ENCODE measurements at places on chromosomes 16 and 17.

DNA sequence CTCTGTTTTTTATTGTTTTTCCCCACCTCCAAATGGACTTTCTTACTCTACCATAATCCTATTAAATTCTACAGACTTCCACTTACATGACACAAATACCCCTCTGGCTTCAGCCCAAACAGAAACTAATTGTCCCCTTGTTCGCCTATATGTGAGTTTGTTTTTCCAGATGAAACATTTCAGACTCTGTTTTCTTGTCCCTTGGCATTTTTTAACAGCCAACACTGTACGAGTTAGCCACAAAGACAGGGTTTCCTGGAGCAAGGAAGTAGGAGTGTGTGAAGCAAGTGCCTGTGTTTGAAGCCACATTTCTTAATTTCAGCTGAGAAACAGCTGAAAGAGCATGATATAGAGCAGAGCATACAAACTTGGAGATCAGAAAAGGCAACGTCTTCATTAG is 382.2 kb upstream of the CDH5 start:
- DNase-seq: no peak

- no peak for DNase-seq
Measured at GRCh38 chr17:35726127-35726952, 5.1 kb upstream of the RASL10B start.

GRCh38 chr16:8565498-8565897 is 24.8 kb downstream of the TMEM114 start:
- DNase-seq: no peak

- no peak for DNase-seq
Measured at GRCh38 chr17:36858119-36859002, 78.9 kb upstream of the LHX1 start.

DNA sequence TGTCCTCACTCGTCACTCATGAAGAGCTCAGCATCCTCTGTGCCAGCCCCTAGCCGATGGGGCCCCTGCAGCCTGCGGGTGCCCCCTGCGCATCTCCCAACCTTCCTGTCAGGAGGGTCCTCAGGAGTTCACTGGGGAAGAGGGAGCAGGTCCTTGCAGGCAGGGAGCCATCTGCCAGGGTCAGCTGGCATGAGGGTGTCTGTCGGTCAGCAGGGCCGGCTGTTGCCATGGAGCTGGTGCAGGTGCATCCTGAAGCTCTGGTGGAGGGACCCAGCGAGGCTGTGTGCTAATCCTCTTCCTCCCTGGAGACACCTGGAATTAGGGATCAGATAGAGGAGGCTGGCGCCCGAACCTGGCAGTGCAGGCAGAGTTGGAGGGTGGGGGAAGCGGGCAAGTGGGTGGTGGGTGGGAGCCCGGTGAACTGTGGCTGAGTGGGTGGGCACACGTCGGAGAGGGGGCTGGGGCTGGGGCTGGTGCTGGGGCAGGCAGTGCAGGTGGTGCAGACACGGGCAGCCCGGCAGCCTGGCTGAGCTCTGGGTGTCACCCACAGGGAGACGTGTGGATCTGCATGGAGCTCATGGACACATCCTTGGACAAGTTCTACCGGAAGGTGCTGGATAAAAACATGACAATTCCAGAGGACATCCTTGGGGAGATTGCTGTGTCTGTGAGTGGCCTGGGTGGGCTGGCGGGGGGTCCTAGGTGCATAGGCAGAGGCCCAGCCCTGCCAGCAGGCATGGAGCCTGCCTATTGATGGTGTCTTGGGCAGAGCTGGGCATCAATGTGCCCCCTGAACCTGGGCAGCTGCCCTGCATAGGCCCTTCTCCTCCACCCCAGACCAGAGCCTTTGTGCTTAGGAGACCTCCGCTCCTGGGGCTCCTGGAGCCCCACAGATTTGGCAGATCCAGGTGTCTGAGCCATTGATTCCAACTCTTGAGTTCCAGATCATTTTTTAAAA is 17.4 kb downstream of the MAP2K3 start:
- no peak for DNase-seq

GRCh38 chr16:52554334-52554733 is 7.4 kb upstream of the TOX3 start:
- no peak for DNase-seq

GRCh38 chr17:50818921-50819657 is 16.3 kb upstream of the WFIKKN2 start:
- DNase-seq: no peak

Measured in NCI-H2107 (cell line).